RWPE2 (cell line): ENCODE measurements at places on chromosomes 16 and 17.

DNA sequence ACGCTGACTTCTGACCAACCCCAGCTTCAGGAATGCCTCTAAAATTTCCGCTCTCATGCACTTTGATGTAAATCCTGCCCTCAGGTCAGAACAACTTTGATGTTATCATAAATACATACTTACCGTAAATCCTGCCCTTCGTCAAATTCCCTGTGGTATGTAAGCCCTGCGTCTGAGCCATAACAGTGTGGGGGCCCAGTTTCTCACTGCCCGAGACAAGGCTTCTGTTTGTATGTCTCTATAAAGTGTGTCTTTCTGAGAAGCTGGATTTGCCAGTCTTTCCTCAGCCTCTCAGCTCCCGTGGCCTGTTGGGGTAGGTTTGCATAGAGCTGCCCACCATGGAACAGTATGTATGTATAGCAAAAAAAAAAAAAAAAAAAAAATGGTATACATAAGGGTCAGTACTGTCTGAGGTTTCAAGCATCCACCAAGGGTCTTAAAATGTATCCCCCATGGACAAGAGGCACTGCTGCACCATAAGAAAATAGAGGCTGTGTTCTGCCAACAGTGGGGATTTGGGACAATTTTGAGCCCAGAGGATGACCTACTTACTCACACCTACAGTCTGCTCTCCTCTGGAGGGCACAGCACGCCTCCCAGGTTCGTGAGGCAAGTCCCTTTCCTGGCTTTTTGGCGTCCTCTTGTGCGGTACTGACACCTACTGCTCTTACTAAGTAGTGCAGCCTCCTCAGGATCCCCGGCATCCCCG lies 17.5 kb downstream of the PRMT7 start:
- H3K27me3 ChIP-seq: no peaks in the 10 kb centered on the region
- no peaks in the 10 kb centered on the region for H3K4me1 ChIP-seq
- H3K27ac ChIP-seq: no peak overlapping the region
- H3K36me3 ChIP-seq: peaks cover 46% of the 10 kb centered on the region
- peak; percentile 81 for DNase-seq

- H3K27me3 ChIP-seq: no peaks in the 10 kb centered on the region
- H3K4me3 ChIP-seq: no peak overlapping the region
- H3K4me1 ChIP-seq: no peaks in the 10 kb centered on the region
These were observed 32.1 kb downstream of the CCDC40 start for GRCh38 chr17:80068301-80069222.

GRCh38 chr16:20393801-20394577 lies 10.5 kb downstream of the PDILT start:
- no peak overlapping the region for H3K4me3 ChIP-seq
- no peaks in the 10 kb centered on the region for H3K36me3 ChIP-seq
- DNase-seq: no peak
- H3K27ac ChIP-seq: no peak overlapping the region

GRCh38 chr16:84463221-84463620 lies 41.2 kb downstream of the MEAK7 start:
- H3K36me3 ChIP-seq: peaks cover 81% of the 10 kb centered on the region
- H3K4me1 ChIP-seq: no peaks in the 10 kb centered on the region

GRCh38 chr17:61395983-61396585 lies 3.6 kb upstream of the TBX2 start:
- H3K36me3 ChIP-seq: no peaks in the 10 kb centered on the region
- no peak overlapping the region for H3K27ac ChIP-seq
- H3K4me3 ChIP-seq: no peak overlapping the region
- DNase-seq: no peak
- peaks cover 52% of the 10 kb centered on the region for H3K27me3 ChIP-seq

DNA sequence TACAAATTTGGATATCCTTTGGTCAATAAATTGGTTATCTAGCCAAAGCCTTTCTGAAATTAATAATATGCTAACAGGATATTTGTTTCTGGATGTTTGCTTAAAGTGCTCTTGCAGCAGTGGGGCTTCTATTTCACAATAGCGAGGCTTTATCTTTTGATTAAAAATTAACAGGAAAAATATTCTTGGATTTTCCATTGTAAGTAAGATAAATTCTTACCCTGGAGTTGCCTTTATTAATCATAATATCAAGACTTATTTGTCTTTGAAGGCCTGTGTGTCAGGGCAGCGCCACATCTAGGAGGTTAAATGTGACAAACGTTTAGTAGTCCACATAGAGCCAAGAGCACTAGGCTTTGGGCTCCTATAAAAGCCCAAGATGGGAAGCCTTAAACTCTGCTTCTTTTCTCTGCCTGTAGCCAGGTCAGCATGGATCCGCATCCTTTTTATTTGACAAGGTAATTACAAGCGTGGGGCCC lies 5.3 kb downstream of the TMEM97 start:
- H3K4me3 ChIP-seq: no peak overlapping the region
- no peaks in the 10 kb centered on the region for H3K27me3 ChIP-seq

- H3K36me3 ChIP-seq: no peaks in the 10 kb centered on the region
- no peak overlapping the region for H3K4me3 ChIP-seq
- H3K4me1 ChIP-seq: no peaks in the 10 kb centered on the region
- no peak for DNase-seq
These were observed 99.4 kb downstream of the CYLD start for GRCh38 chr16:50841081-50841886.

- H3K4me3 ChIP-seq: no peak overlapping the region
- DNase-seq: no peak
- no peaks in the 10 kb centered on the region for H3K27me3 ChIP-seq
- no peaks in the 10 kb centered on the region for H3K36me3 ChIP-seq
- no peak overlapping the region for H3K27ac ChIP-seq
These were observed 61.2 kb downstream of the MARCHF10 start for GRCh38 chr17:62746941-62747340.

DNA sequence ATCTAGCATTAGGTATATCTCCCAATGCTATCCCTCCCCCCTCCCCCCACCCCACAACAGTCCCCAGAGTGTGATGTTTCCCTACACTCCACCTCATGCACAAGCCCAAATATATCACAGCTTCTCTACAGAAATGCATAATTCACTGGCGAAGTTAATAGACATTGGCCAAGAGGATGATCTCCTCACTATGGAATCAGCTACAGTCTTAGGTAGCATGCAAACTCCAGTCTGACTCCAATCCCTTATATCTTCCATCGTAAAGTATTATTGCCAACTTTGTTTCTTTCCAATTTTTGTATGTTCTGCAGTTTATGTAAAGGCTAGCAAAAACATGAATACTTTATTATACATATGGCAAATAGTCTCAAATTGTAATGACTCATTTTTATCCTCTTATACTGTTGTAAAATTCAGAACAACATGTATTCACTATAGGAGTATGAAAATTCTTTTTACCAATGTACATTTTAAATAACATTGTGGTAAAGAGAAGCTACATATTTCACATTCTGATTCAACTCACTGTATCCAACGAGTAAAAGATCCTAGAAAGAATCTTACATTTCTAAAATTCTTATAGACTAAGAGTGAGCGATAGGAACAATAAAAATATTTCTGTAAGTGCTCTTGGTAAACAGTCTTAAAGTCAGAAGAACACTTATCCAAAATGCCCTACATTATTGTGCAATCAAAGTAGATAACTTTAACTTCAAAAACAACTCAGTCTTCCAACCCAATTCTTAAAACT lies 871 bp downstream of the ABCA8 start:
- no peak for DNase-seq
- H3K4me1 ChIP-seq: no peaks in the 10 kb centered on the region
- no peaks in the 10 kb centered on the region for H3K27me3 ChIP-seq
- no peak overlapping the region for H3K27ac ChIP-seq

DNA sequence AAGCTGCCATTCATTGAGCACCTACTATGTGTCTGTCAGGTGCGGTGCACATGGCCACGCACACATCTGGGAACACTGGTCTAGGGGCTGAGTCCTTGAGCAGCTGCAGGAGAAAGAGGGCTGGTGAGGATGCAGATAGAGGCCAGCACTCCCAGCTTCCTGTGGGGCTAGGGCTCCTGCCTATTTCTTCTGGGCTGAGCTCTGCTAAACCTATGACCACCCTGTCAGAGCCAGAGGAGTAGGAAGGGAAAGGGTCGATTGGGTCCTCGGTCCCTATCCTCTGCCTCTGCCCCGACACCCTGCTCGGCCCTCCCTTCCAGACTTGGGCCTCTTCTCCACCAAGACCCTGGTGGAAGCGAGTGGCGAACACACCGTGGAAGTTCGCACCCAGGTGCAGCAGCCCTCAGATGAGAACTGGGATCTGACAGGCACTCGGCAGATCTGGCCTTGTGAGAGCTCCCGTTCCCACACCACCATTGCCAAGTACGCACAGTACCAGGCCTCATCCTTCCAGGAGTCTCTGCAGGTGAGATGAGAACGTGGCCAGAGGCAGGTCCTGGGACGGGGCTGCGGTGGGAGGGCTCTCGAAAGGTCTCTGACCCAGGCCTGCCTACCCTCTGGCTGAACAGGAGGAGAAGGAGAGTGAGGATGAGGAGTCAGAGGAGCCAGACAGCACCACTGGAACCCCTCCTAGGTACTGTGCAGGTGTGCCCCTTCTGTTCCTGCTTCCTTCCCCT lies 4.0 kb upstream of the TMEM88 start:
- H3K27me3 ChIP-seq: no peaks in the 10 kb centered on the region
- H3K27ac ChIP-seq: no peak overlapping the region
- no peak overlapping the region for H3K4me3 ChIP-seq
- H3K4me1 ChIP-seq: no peaks in the 10 kb centered on the region
- H3K36me3 ChIP-seq: peaks cover 58% of the 10 kb centered on the region

DNA sequence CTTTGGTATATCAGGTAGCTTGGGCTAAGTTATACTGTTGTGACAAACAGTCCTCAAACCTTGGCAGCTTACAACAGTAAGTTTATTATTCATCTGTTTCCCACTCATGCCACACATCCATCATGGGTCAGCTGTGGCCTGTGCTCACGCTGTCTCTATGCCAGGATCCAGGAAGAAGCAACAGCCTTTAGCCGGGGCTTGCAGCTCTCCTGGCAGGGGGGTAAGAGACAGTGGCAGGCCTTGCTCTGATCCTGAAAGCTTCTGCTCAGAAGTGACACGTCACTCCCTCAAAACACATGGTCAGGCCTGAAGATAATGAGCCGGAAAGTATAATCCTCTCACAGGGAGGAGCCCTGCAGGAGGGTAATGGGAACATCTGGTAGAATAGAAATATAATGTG lies 377.6 kb downstream of the CPPED1 start:
- no peak for DNase-seq
- no peak overlapping the region for H3K27ac ChIP-seq
- no peak overlapping the region for H3K4me3 ChIP-seq

DNA sequence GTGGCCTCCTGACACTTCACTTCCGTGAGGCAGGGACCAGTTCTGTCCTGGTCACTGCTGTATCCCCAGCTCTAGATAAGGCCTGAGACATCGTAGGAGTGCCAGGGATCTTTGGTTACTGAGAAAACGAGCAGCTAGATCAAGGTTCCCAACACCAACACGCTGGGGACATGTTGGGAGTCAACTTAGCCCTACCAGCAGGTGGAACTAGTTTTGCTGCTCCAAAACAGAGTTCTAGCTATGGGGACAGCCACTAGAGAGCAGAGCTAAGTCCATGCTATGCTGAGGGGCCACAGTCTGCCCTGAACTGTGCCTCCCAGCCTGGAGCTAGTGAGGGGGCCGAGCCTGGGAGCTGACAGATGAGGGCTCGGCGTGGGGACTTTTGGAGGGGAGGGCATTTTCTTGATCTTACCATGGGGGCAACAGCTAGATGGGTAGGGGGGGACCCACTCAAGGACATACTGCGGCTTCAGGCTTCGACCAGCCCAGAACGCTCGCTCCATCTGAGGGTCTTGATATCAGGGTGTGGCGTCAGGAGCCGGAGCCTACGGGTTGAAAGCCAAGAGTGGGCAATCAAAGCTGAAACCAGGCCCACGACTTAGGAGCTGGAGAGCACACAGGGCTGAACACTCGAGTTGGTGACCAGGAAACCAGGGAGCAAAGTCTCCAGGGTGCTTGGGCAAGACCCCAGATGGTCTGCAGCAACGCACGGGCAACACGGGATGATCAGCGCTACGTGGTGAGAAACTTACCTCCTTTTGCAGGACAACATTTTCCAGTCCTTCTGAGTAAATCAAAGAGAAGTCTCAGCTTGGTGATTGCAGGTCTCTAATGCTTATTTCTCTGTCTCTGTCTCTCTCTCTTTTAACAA lies 13.4 kb downstream of the SNX20 start:
- no peaks in the 10 kb centered on the region for H3K36me3 ChIP-seq
- no peaks in the 10 kb centered on the region for H3K4me1 ChIP-seq
- DNase-seq: no peak
- H3K4me3 ChIP-seq: no peak overlapping the region
- no peaks in the 10 kb centered on the region for H3K27me3 ChIP-seq
- H3K27ac ChIP-seq: no peak overlapping the region

GRCh38 chr16:69745232-69745612 lies 9.5 kb downstream of the NOB1 start:
- H3K4me3 ChIP-seq: no peak overlapping the region
- H3K36me3 ChIP-seq: peaks cover 96% of the 10 kb centered on the region
- H3K27ac ChIP-seq: no peak overlapping the region
- no peak for DNase-seq
- no peaks in the 10 kb centered on the region for H3K27me3 ChIP-seq
- peaks cover 12% of the 10 kb centered on the region for H3K4me1 ChIP-seq

DNA sequence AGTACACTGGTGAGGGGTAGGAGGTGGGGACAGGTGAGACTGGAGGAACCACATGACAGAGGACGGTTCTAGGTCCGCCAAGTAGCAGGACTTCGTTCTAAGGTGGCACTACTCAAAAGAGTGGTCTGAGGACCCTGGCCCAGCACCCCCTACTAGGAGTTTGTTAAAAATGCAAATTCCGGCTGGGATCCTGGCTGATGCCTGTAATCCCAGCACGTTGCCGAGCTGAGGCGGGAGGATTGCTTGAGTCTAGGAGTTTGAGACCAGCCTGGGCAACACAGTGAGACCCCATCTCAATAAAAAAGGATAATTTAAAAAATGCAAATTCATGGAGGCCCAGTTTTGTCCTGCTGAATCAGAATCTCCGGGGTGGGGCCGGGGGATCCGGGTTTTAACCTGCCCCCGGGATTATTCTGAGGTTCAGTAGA lies 59.1 kb downstream of the WSB1 start:
- H3K27ac ChIP-seq: peak overlapping the region; percentile 74
- DNase-seq: no peak
- no peaks in the 10 kb centered on the region for H3K4me1 ChIP-seq

DNA sequence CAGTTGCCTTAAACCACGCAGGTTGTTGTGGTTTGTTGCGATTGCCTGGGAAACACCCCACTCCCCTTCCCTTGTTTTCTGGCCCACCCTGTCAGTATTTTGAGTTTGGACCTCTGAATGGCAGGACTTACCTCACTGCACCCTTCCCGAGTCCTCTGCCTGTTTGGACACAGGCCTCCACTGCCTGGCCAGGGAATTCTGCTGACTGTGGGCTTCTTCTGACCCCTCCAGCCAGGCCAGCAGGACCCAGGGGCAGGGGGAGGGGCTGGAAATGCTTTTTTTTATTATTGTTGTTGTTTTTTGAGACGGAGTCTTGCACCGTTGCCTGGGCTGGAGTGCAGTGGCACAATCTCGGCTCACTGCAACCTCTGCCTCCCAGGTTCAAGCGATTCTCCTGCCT lies 4.2 kb upstream of the MGAT5B start:
- H3K27ac ChIP-seq: no peak overlapping the region
- peaks cover 12% of the 10 kb centered on the region for H3K4me1 ChIP-seq
- no peaks in the 10 kb centered on the region for H3K27me3 ChIP-seq

GRCh38 chr17:46879101-46879500 lies 27.7 kb downstream of the WNT9B start:
- H3K36me3 ChIP-seq: no peaks in the 10 kb centered on the region
- H3K27me3 ChIP-seq: no peaks in the 10 kb centered on the region
- no peak overlapping the region for H3K27ac ChIP-seq
- no peak overlapping the region for H3K4me3 ChIP-seq
- no peaks in the 10 kb centered on the region for H3K4me1 ChIP-seq
